Stimulated activated CD4-positive, alpha-beta T cell treated with anti-CD3 and anti-CD28 coated beads, TNF-alpha, amount 100 ng/mL, for 48 hours (primary cell): ENCODE measurements at places on chromosomes 12 and 14.

GRCh38 chr14:94046696-94047250 lies 20.6 kb downstream of the OTUB2 start:
- no peak for DNase-seq

- no peak for DNase-seq
Measured at GRCh38 chr14:104169699-104170479, 31.5 kb downstream of the KIF26A start.

GRCh38 chr14:95683793-95684192 lies 2.4 kb upstream of the TCL1B start:
- DNase-seq = no peak

- no peak for DNase-seq
Measured at GRCh38 chr12:105300883-105301282, 29.6 kb upstream of the C12orf75 start.

GRCh38 chr14:105944632-105945610 lies 418.5 kb downstream of the TMEM121 start:
- peak; percentile 78 for DNase-seq

DNA sequence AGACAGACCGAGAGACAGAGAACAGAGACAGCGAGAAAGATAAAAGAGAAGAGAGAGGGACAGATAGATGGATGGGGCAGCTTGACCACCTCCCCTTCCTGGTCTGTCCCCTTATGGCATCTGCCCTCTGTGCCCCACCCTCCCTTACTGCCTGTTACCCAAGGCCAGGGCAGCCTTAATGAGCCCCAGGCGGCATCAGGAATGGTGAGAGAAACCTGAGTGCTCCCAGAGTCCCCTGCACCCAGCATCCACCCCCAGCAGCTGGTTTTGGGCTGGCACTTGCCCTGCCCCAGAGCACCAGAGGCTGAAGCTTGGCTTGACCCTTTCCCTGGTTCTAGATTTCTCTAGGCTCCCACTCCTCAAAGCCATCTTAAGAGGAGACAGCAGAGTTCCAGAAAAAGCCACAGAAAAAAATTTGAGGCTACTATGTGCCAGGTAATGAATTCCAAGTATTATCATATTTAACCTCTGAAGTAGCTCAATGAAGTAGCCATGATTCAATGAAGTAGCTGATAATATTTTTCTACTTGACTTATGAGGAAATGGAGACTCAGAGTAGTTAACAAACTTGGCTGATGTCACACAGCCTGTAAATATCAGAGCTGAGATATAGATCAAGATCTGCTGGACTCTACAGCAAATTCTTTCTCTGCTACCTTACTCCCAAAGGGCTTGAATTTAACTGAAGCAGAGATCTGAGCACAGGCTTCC lies 2.0 kb upstream of the ZNF385A start:
- no peak for DNase-seq

- no peak for DNase-seq
Measured at GRCh38 chr12:1628666-1629337, at the start of gene WNT5B. Gene WNT5B, plus strand, starts transcription at chr12:1629231. Its CDS starts 2,124 bp downstream, at chr12:1631355.
